ENCODE measurements at places on chromosomes 2 and 18. TPM values are rescaled to one million over a fixed set of nuclear protein-coding genes. Genes with fewer than 3 reads are reported as not detected.

REG1A gene
- total RNA-seq, result 0.73 TPM

DNA sequence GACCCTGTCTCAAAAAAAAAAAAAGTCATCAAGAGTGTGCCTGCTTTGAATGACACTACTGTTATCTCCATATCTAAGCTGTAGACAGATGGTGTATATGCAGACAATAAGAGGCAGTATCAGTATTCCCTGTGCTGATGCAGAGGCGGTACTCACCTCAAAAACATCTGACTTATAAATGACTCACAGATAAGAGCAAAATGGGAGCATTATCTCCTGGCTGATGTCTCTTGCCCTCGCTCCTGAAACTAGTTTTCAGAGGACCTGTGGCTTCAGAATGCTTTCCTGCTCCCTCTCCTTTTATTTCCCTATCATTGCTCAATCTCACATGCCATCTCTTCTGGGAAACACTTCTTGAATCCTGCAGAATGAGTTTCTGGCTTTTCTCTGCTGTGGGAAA lies 289.6 kb downstream of the PTPRM start:
- no peak overlapping the region for H3K4me3 ChIP-seq
- H3K27ac ChIP-seq, result peak overlapping the region; percentile 67
- DNase-seq, result peak; percentile 59
- H3K4me1 ChIP-seq, result peaks cover 28% of the 10 kb centered on the region

- H3K4me3 ChIP-seq, result no peak overlapping the region
- H3K36me3 ChIP-seq, result no peaks in the 10 kb centered on the region
- no peak for DNase-seq
- H3K27ac ChIP-seq, result no peak overlapping the region
- no peaks in the 10 kb centered on the region for H3K27me3 ChIP-seq
These were observed 432.3 kb downstream of the PID1 start for GRCh38 chr2:228838819-228839218.

DNA sequence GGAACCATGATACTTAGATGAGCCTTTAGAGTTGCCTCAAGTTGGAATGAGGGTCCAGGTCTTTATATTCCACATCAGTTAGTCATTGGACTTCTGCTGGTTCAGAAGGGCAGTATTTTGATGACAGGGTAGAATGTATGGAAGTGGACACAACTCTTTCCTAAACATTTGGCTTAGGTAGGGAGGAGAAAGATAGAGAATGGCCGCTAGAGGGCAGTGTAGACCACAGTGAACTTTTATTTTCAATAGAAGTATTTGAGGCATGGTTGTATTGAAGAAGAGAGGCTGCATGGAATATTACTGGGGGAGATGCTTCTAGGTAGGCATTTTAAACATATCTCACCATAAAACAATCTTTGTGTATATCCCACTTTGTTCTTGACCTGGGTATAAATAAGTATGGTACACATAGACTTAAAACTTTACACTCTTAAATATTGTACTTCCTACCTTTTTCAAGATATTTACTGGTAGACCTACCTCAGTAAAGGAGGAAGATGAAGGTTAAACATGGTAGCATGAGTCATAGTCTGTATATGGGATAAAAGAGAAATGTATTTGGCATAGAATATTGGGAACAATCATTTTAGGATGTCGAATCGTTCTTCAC lies 497.6 kb upstream of the FAM98A start:
- H3K4me3 ChIP-seq, result no peak overlapping the region
- no peaks in the 10 kb centered on the region for H3K36me3 ChIP-seq
- peak; percentile 35 for DNase-seq
- H3K27ac ChIP-seq, result no peak overlapping the region
- no peaks in the 10 kb centered on the region for H3K4me1 ChIP-seq
- no peaks in the 10 kb centered on the region for H3K27me3 ChIP-seq

GRCh38 chr2:154280543-154280942 lies 408.8 kb downstream of the GALNT13 start:
- no peaks in the 10 kb centered on the region for H3K36me3 ChIP-seq
- H3K27me3 ChIP-seq, result no peaks in the 10 kb centered on the region
- no peaks in the 10 kb centered on the region for H3K4me1 ChIP-seq
- DNase-seq, result no peak
- H3K27ac ChIP-seq, result no peak overlapping the region

- H3K4me1 ChIP-seq, result peaks cover 30% of the 10 kb centered on the region
- no peak for DNase-seq
- H3K4me3 ChIP-seq, result no peak overlapping the region
- no peak overlapping the region for H3K27ac ChIP-seq
- H3K27me3 ChIP-seq, result no peaks in the 10 kb centered on the region
- peaks cover 1% of the 10 kb centered on the region for H3K36me3 ChIP-seq
These were observed 67.9 kb downstream of the LCLAT1 start for GRCh38 chr2:30514848-30515435.

DNA sequence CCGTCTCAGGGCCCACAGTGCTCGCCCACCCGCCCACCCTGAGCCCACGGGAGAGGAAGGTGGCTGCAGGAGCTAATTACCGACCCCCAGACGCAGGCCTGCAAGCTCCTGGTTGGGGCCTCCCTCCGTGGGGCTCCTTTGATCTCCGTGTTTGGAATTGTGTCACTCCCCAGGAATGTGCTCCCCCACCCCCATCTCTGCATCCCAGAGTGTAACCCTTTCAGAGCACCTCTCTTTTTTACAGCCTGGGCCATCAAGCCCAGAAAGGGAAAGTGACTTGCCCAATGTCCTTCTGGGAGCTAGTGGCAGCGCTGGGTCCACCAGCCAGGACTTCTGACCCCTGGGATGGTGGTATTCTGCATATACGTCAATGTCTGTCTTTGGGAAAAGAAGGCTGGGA lies 335.1 kb downstream of the CYRIA start:
- H3K4me3 ChIP-seq, result no peak overlapping the region
- peak overlapping the region; percentile 98 for H3K27ac ChIP-seq
- H3K4me1 ChIP-seq, result peaks cover 62% of the 10 kb centered on the region
- H3K36me3 ChIP-seq, result no peaks in the 10 kb centered on the region

GRCh38 chr2:16194530-16194929 lies 254.2 kb downstream of the MYCN start:
- H3K4me1 ChIP-seq, result no peaks in the 10 kb centered on the region
- H3K4me3 ChIP-seq, result no peak overlapping the region
- DNase-seq, result no peak
- no peaks in the 10 kb centered on the region for H3K36me3 ChIP-seq

- no peak overlapping the region for H3K4me3 ChIP-seq
- H3K27me3 ChIP-seq, result no peaks in the 10 kb centered on the region
- H3K36me3 ChIP-seq, result no peaks in the 10 kb centered on the region
- H3K4me1 ChIP-seq, result no peaks in the 10 kb centered on the region
- H3K27ac ChIP-seq, result no peak overlapping the region
- DNase-seq, result no peak
These were observed 98.4 kb downstream of the PIEZO2 start for GRCh38 chr18:11050966-11051365.

DNA sequence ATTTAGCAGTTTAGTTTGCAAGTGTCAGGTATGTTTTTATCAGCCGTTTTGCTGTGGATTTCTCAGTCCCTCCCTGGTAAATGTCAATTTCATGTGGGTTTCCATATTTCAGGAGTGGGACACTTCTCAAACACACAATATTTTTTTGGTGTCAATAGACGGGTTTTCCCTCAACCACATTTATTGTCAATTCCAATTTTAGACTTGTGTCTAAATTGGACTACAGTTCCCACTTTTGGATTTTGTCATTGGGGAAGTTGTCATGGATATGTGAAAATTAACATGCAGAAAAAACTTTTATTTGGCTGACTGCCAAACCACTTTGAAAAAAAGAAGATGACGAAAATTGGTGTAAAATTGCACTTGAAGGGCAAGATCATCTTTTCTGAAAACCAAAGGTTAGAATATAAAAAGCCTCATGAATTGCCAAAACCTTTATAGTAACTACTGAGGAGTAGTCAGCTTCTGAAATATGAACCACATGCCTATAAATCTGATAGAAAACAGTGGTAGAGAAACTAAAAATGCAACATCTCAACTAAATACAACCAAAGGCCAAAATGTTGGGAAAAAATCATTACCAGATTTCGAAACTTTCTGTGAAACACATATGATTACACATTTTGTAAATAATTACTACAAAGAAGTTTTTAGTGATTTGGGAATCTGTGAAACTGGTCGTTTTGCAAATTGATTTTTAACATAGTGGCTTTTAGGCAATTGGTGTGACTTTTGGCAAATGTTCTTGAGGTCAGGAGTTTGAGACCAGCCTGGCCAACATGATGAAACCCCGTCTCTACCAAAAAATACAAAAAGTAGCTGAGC lies 106.4 kb downstream of the BCL2L11 start:
- peaks cover 11% of the 10 kb centered on the region for H3K4me1 ChIP-seq
- no peaks in the 10 kb centered on the region for H3K27me3 ChIP-seq
- H3K4me3 ChIP-seq, result no peak overlapping the region
- no peak for DNase-seq
- no peaks in the 10 kb centered on the region for H3K36me3 ChIP-seq

DNA sequence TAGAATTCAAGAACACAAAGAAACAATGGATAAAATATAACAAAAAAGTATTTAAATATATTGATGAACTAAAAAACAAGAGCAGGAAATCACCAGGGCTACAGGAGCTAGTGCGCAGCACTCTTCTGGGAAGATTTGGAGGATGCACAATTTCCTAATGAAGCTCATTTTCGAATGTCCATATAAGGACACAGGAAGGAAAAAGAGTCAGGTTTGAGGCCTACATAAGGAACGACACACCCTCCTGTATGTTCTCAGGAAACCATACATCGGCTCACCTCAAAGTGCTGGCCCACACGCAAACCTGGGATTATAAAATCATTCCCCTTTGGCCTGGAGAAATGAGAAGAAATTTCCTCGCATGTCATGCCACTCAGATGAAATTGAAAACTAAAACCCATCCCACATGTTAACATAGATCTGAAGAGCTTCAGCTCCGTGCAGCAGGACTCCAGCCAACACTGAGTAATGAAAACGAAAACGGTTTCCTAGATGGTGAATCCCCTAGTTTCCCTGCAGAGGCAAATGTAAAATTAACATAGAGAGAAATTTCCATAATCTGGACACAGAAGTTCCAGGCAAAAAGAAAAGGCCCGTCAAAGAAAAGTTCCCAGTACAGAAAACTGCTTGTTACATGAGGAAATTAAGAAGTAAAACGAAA lies 825.8 kb downstream of the SOCS6 start:
- H3K27ac ChIP-seq, result no peak overlapping the region
- no peak for DNase-seq
- H3K4me3 ChIP-seq, result no peak overlapping the region
- no peaks in the 10 kb centered on the region for H3K27me3 ChIP-seq

FNDC4 gene
- 2.5 TPM for total RNA-seq

CYP1B1 gene
- total RNA-seq, result 1.8 TPM

AFF3 gene
- total RNA-seq, result 0.19 TPM

- H3K27me3 ChIP-seq, result no peaks in the 10 kb centered on the region
- H3K4me1 ChIP-seq, result no peaks in the 10 kb centered on the region
- H3K4me3 ChIP-seq, result no peak overlapping the region
- no peaks in the 10 kb centered on the region for H3K36me3 ChIP-seq
These were observed 23.5 kb downstream of the NTSR2 start for GRCh38 chr2:11646530-11646929.

GPR75 gene
- total RNA-seq, result 4.2 TPM

GRCh38 chr2:237752761-237753165 lies 45.8 kb upstream of the RBM44 start:
- H3K4me3 ChIP-seq, result no peak overlapping the region
- H3K36me3 ChIP-seq, result no peaks in the 10 kb centered on the region
- H3K27me3 ChIP-seq, result no peaks in the 10 kb centered on the region
- DNase-seq, result no peak

CCBE1 gene
- 0.44 TPM for total RNA-seq

RNF152 gene
- 2.1 TPM for total RNA-seq

DNA sequence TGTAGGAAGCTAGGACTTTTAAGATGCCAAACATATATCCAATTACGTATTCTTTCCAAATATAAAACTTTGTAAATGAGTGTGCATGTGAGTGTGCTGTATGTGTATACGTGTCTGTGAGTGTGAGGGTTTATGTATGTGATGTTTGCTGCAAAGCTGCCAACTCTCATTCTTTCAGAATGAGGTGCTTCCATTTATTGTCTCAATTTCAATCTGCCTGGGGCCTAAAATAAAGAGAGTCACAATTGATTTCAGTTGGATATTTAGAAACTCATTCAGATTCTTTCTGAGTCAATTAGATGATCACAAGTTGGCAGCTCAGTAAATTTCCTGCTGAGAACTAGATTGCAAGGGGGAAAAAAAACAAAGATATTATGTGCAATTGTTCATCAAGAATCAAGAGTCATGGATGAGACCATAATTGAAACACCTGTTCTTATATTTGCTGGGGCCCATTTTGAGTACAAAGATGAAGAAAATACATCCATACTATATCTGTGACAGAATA lies 621.2 kb upstream of the ACVR2A start:
- no peaks in the 10 kb centered on the region for H3K4me1 ChIP-seq

GRCh38 chr2:204973616-204974015 lies 428.3 kb downstream of the PARD3B start:
- H3K27me3 ChIP-seq, result no peaks in the 10 kb centered on the region
- no peaks in the 10 kb centered on the region for H3K36me3 ChIP-seq
- H3K4me3 ChIP-seq, result no peak overlapping the region
- H3K27ac ChIP-seq, result no peak overlapping the region

- no peaks in the 10 kb centered on the region for H3K36me3 ChIP-seq
- no peak for DNase-seq
- no peaks in the 10 kb centered on the region for H3K4me1 ChIP-seq
- no peak overlapping the region for H3K27ac ChIP-seq
- H3K27me3 ChIP-seq, result no peaks in the 10 kb centered on the region
These were observed 804.5 kb downstream of the TDRD15 start for GRCh38 chr2:21928292-21928691.

GRCh38 chr2:64376926-64377325 lies 77.0 kb upstream of the LGALSL start:
- no peak overlapping the region for H3K4me3 ChIP-seq
- H3K4me1 ChIP-seq, result peaks cover under 1% of the 10 kb centered on the region
- H3K36me3 ChIP-seq, result no peaks in the 10 kb centered on the region
- H3K27me3 ChIP-seq, result no peaks in the 10 kb centered on the region
- DNase-seq, result no peak

DNA sequence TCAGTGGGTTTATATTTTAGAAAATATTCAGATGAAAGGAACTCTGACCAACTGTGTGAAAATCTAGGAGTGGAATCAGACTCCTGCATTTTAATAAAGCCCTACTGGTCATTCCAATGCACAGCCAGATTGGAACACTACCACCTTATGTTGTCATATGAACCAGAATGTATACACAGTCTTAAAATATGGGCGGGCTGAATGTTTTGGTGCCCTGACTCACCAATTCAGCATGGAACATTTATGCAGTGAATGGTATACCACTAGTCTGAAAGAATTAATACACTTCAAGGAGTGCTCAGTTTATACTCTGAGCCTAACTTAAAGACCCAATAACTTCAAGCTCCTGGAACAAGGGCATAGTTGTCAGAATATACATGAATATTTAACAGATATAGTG lies 280.9 kb upstream of the TCF4 start:
- H3K4me1 ChIP-seq, result no peaks in the 10 kb centered on the region
- H3K27me3 ChIP-seq, result no peaks in the 10 kb centered on the region
- H3K4me3 ChIP-seq, result no peak overlapping the region
- H3K27ac ChIP-seq, result no peak overlapping the region

GRCh38 chr2:111662039-111662770 lies 221.8 kb downstream of the ANAPC1 start:
- peak overlapping the region; percentile 54 for H3K27ac ChIP-seq
- H3K36me3 ChIP-seq, result no peaks in the 10 kb centered on the region
- H3K4me1 ChIP-seq, result peaks cover 30% of the 10 kb centered on the region
- H3K27me3 ChIP-seq, result no peaks in the 10 kb centered on the region

- no peak overlapping the region for H3K27ac ChIP-seq
- H3K4me3 ChIP-seq, result no peak overlapping the region
- H3K36me3 ChIP-seq, result no peaks in the 10 kb centered on the region
- no peak for DNase-seq
- H3K27me3 ChIP-seq, result no peaks in the 10 kb centered on the region
- no peaks in the 10 kb centered on the region for H3K4me1 ChIP-seq
These were observed 12.4 kb upstream of the CCDC88A start for GRCh38 chr2:55431982-55432627.

- no peak for DNase-seq
- H3K4me1 ChIP-seq, result peaks cover 80% of the 10 kb centered on the region
- no peak overlapping the region for H3K27ac ChIP-seq
- no peaks in the 10 kb centered on the region for H3K27me3 ChIP-seq
These were observed 4.6 kb downstream of the DPP4 start for GRCh38 chr2:162069267-162069903.

Data from Caco-2 (cell line).